ENCODE measurements at places on chromosomes 7 and 10.

- DNase-seq: no peak
These were observed 66.5 kb downstream of the ANLN start for GRCh38 chr7:36456138-36456537.

- no peak for DNase-seq
These were observed 665.6 kb downstream of the DNAJB9 start for GRCh38 chr7:109235316-109235715.

GRCh38 chr7:153838591-153838990 is 213.6 kb upstream of the DPP6 start:
- no peak for DNase-seq

GRCh38 chr10:67521546-67521945 is 174.4 kb downstream of the CTNNA3 start:
- DNase-seq: no peak

GRCh38 chr10:49398000-49398861 is 2.3 kb upstream of the DRGX start:
- DNase-seq: peak; percentile 55

- no peak for DNase-seq
These were observed 2.7 kb downstream of the LRRC27 start for GRCh38 chr10:132334631-132335188.

DNA sequence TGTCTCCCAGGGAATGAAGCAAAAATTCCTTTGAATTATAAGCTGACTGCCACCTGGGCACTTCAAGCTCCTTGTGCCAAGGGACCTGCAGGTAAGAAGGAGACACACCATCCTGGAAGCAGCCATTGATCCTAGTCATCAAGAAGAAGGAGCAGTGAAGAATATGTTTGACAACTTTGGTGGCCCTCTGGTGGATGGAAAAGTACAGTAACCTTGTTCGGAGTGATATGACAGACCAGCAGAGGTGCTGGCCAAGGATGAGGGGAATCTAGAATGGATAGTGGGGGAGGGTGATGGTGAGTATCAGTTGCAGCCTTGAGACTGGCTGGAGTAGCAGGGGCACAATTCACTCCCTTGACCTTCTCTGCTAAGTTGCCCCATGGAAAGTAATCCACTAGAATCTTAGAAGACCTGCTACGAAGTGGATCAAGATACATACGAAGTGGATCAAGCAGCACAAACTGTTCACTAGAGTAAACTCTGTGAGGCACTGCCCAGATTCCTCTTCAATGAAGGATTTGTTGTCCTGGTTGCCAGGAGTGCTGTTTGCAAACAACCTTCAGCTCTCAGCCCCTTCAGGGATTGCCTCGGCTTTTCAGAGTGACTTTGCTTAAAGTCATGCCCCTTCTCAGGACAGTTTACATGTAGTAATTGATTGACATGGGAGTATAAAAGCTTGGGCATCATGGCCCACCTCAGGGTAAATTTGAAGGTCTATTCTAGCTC is 44.8 kb upstream of the ORC5 start:
- DNase-seq: no peak

- peak; percentile 24 for DNase-seq
These were observed at the start of gene SLC26A4 for GRCh38 chr7:107660381-107661080. TSS of gene SLC26A4 (plus strand) at chr7:107660828. CDS start at chr7:107661642, 814 bp downstream.

GRCh38 chr7:5689716-5690115 is 91.7 kb downstream of the RNF216 start:
- DNase-seq: no peak

DNA sequence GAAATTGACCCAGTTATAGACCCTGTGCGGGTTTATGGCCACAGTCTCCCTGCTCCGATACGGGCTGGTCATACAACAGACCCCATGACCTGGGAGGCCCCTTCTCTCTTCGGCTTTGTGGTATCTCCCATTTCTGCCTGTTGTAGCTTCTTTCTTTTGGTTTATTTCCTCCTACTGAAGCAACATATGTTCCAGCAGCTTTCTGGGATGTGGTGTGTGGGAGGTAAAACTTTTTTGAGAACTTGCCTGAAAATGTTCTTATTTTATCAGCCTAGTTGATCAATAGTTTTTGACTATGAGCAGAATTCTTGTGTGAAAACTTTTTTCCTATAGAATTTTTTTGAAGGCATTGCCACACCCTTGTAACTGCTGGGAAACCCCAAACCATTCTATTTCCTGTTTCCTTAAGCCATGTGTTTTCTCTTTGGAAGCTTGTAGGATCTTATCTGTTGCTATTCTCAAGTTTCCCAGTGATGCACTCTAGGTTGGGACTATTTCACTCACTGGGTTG is 80.0 kb downstream of the DAGLB start:
- DNase-seq: no peak

- no peak for DNase-seq
These were observed 2.6 kb upstream of the MGAM2 start for GRCh38 chr7:142108728-142109505.

Measured in activated CD4-positive, alpha-beta T cell treated with anti-CD3 and anti-CD28 coated beads, Interleukin-2, amount 10 ng/mL, durations not matched to agents 7 days and 5 days (primary cell).